ENCODE measurements at places on chromosomes 6 and 20. TPM values are rescaled to one million over a fixed set of nuclear protein-coding genes. Genes with fewer than 3 reads are reported as not detected.
A peak's percentile ranks its signal among the peaks of the same experiment; 100 is the strongest.

DNA sequence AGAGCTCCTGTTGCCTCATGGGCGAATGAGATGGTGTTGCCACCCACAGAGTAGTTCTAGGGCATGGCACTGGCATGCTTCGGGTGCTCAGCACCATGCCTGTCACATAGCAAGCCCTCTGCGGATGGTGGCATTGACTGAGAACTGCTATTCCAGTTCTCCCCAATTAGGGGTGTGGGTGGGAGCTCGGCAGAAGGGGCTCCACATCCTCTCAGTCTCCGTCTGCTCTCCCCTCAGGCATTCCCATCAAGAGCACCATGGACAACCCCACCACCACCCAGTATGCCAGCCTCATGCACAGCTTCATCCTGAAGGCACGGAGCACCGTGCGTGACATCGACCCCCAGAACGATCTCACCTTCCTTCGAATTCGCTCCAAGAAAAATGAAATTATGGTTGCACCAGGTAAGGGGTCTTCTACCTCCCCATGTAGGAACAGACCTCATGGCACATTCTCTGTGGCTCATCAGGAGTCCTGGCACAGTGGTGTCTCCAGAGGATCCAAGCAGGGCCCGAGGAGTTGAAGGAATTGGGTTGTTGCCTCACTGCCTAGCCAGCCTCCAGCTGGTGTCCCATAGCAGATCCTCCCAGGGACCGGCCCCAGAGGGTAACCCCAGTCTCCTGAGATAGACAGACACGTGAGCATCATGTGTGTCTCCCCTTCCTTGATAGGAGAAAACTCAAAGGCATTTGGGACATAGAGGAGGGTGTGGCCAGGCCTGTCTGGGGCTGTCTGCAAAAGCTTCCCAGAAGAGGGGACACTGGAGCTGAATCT is 18.4 kb downstream of the DYNLRB1 start:
- no peak for DNase-seq

DNA sequence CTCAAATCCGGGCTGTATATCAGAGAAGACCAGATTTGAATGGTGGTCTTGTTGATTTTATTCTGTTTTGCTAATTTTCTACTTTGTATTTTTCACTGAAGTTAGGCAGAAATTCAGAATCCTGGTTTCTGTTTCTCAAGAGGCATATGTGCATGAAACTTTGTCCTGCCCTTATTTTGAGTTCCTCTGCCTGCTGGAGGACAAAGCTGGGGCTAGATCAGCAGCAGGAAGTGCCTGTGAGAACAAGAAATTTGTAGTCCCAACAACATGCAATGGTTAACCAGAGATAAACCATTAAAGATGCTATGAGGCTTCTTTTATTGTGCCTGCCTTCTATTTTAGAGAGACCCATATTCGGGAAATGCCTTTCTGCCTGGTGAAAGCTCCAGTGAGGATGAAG is 37.1 kb downstream of the BEND6 start:
- no peak for DNase-seq

SNAP91 gene
- total RNA-seq, result 1.3 TPM

ABRACL gene
- total RNA-seq, result 26.1 TPM

DNA sequence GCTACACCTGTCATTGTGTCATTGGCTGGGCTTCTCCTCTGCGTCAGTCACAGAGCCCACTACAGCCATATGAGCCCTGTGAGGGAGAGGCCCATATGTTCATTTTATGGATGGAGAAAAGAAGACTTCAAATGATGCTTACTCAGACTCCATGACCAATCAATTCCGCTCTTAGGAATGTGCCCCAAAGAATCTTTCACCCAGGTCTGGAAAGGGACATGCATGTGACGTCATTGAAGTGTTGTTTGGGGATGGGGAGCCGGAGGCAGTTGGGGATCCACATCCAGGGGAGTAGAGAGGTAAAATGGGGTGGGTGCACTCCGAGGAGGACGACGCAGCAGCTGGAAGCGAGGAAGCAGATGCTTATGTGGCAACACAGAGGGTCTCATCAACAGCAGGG is 9.6 kb upstream of the C6orf132 start:
- DNase-seq, result peak; percentile 17

GRCh38 chr20:59175002-59175401 is 11.4 kb downstream of the ZNF831 start:
- DNase-seq, result no peak

IFT52 gene
- total RNA-seq, result 37.3 TPM

DNA sequence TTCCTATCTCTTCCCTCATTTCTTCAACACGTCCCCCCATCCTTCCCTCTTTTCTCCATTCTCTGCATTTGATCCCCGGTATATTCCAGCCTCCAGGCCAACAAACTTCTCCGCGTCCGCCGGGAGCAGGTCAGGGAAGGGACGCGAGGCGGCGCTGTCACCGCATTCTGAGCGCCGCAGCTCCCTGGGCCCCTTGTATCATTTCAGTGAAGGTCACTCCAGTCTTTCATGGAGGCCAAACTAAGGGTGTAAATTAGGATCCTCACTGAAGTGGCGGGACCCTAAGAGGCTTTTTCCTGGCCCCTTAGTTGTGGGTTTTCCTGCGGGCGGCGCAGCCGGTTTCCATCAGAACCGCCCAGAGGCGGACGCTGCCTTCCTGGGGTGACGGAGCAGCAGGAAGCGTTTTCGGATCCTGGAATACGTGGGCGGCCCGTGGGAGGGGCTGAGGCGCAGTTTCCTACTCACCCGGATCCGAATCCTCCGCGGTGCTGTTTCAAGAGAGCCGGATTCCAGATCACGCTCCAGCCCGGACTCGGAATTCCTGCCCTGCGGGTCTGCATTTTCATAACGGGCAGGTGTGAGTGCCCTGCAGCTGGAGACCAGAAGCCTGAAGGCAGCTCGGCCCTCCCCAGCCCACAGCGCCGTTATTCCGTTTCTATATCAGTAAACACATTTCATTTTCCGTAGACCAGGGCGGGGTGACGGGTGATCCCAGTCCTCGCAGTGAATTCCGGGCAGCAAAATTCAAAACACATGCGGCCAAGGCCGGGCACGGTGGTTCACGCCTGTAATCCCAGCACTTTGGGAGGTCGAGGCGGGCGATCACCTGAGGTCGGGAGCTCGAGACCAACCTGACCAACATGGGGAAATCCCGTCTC is 3.6 kb upstream of the MICA start:
- DNase-seq, result peak; percentile 93

GRCh38 chr20:56691325-56691998 is 62.4 kb downstream of the TFAP2C start:
- DNase-seq, result no peak

GRCh38 chr20:16368645-16369292 is 204.5 kb downstream of the KIF16B start:
- no peak for DNase-seq

DNA sequence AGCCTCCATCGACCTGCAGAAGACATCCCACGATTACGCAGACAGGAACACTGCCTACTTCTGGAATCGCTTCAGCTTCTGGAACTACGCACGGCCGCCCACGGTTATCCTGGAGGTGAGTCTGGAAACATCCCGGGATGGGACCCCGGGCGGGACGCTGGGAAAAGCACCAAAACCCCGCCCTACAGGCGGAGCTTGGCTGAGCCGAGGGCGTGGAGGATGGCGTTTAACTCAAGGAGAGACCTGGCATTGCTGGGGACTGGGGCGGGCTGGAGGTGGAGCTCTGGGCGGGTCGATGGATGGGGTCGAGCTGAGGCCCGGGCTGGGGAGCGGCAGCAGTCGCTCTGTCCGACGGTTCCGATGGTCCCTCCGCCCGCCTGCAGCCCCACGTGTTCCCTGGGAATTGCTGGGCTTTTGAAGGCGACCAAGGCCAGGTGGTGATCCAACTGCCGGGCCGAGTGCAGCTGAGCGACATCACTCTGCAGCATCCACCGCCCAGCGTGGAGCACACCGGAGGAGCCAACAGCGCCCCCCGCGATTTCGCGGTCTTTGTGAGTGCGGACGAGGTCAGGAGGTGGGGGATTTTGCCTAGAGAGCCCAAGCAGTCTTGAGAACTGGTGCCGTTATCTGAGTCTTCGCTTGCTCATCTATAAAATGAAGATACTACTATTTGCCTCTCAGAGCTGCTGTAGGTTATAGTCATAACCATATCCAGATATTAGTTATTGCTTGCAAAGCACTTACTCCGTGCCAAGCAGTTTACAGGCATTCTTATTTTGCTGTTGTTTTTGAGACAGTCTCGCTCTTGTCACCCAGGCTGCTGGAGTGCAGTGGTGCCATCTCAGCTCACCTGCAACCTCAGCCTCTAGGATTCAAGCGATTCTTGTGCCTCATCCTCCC is 3.8 kb downstream of the SPAG4 start:
- no peak for DNase-seq

DNA sequence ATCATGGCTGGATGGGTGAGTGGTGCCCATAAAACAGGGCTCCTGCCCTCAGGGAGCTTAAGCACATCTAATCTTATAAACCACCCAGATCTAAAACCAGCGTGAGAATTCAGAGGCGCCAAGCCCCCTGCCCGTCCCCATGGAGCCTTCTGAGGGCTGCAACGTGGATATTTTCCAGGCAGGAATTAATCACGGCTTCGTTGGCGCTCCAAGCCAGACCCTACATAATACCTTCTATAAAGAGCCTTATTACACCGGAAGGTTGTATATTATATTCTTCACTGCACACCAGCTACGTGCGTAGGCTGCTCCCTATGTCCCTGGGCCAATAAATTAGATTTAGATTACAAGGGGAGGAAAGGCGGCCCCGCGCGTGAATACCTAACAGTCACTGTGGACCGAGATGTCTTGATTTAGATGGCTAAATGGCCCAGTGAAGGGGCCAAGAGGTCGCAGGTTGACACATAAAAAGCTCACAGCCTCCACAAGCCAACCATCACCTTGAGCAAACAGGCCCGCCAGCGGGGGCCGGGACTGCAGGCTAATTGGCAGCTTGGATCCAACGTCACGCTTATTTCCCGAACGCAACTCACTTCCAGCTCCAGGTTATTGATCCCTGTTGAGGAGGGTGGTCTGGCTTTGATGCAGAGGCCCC is 64.7 kb upstream of the APCDD1L start:
- no peak for DNase-seq

PEX3 gene
- 21.4 TPM for total RNA-seq

DNA sequence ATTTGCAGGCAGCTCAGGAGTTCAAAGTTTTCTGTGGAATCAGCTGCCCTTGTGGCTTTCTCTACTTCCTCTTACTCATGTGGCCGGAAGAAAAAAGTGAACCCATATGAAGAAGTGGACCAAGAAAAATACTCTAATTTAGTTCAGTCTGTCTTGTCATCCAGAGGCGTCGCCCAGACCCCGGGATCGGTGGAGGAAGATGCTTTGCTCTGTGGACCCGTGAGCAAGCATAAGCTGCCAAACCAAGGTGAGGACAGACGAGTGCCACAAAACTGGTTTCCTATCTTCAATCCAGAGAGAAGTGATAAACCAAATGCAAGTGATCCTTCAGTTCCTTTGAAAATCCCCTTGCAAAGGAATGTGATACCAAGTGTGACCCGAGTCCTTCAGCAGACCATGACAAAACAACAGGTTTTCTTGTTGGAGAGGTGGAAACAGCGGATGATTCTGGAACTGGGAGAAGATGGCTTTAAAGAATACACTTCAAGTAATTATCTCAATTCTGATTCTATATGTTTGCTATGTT is 1.1 kb downstream of the MGME1 start:
- DNase-seq, result peak; percentile 42

All from skin of body (tissue), 3 donors.